NCI-H1417 treated with DMSO at 0.1 percent for 48 hours (cell line): ENCODE measurements at places on chromosomes 5 and 9.

GRCh38 chr5:36264202-36264760 lies 22.6 kb upstream of the NADK2 start:
- DNase-seq, result no peak

DNA sequence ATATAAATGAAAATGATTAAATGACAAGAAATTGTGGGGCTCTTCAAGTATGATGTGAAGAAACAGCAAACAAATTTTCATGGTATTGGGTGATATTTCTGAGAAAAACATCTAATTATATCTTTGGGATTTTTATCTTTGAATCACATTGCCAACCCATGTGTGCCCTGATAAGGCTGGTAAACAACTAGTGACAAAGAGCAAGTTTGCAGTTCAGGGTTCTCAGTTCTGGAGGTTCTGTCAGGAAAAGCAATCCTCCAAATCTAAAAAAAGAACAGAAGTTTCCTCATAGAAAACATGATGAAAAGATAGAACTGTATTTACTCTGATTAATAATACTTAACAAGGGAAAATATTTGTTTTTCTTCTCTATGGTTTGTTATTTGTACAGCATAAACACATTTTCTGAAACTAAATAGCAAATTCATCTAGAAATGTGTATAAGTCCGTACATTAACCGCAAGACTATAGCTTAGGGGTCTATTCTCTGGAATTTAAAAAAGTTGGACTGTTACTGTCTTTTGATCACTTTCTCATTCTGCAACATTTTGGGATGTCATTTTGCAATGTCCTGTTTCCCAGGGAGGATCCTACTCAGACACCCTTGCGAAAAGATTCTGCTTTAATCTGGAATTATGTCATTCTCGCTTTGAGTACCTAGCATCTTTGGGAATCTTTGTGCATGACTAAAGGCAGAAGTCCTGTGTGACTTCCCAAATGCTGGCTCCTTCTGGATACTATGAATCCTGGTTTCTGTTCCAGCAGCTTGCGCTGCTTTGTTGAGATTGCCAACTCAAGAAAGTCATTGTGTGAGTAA lies 308.5 kb downstream of the ADGRV1 start:
- no peak for DNase-seq

DNA sequence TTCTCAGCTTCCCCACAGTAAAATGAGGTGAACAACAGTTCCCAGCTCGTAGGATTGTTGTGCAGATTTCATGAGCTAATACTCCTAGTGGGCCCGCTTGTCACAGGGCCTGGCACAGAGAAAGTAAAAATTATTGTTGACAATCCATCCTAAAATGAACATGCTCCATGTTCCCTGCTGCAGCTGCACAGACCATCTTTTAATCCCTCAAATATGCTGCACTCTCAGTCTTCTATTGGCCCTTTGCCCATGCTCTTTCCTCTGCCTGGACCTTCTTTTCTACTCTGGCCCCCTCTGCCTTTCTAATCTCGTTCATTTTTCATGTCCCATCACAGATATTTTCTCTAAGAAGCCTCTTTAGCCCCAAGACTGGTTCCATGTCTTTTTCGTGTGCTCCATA lies 117.7 kb upstream of the NR3C1 start:
- no peak for DNase-seq

DNA sequence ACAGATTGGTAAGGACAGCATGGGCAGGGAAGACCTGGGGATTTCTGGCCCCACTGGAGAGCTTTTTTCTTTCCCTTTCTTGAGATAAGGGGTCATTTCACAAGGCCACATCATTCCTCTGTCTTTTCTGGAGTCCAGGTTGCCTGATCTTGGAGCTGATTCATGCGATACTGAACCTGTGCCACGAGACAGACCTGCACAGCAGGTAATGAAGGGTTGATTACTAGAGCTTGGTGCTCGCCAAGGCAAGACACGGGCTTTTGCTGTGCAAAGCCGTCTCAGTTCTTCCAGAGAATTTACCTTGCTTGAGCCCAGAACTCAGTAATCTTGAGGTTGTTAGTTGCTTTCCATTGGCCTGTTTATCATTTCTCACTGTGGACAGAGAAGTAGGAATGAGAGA lies 39.2 kb downstream of the NUP188 start:
- DNase-seq, result no peak
